ENCODE measurements at places on chromosomes 7 and 10.

DNA sequence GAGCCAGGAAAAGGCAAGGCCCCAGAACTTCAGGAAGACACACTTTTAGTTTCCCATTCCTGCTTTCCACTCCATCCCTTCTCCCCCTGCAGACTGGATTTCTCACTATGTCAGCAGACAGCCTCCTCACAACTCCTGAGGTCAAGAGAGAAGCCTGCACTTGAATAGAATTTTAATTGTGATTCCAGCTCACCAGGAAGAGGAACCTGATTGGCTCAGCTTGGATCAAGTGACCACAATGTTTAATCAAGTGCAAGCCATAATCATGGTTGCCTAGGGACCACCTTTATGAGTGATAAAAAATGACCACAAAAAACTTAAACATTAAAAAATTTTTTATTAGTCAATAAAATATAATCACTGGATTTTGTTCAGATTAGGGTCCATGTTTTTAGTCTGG is 244.7 kb upstream of the RHOBTB1 start:
- DNase-seq, result no peak

GRCh38 chr10:60271319-60272040 is 118.2 kb downstream of the ANK3 start:
- DNase-seq, result no peak

DNA sequence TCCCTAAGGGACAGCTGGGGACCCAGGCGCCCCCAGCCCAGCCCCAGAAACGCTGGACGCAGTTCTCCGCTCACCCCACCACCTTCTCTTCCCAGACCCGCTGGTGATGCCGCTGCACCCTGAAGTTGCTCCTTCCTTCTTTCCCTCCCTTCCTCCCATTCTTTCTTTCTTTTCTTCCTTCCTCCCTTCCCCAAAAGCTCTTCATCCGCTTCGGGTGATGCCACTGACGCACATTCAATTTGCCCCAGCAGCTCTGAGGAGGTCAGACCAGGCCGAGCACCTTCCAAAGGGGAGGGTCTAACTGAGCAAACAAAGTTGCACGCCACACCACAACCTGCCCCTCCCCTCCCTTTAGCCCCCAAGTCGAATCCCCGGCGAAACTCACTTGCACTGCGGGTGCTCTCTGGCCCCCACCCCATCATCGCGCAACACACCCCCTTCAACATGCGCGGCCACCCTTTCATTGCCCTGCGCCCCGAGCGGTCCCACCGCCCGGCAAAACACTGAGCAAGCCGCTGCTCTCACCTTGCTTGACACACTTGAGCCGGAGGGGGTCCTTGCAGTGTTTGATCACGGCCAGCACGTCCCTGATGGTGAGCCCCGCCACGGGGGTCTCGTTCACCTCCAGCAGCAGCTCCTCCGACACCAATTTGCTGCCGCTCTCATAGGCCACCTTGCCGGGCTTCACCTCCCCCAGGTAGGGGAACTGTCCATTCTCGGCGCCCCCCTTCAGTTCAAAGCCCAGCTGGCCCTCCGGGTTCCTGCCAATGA is 787 bp downstream of the MAGI2 start:
- no peak for DNase-seq

- no peak for DNase-seq
Observed at GRCh38 chr7:141666071-141666470, 35.9 kb downstream of the DENND11 start.

DNA sequence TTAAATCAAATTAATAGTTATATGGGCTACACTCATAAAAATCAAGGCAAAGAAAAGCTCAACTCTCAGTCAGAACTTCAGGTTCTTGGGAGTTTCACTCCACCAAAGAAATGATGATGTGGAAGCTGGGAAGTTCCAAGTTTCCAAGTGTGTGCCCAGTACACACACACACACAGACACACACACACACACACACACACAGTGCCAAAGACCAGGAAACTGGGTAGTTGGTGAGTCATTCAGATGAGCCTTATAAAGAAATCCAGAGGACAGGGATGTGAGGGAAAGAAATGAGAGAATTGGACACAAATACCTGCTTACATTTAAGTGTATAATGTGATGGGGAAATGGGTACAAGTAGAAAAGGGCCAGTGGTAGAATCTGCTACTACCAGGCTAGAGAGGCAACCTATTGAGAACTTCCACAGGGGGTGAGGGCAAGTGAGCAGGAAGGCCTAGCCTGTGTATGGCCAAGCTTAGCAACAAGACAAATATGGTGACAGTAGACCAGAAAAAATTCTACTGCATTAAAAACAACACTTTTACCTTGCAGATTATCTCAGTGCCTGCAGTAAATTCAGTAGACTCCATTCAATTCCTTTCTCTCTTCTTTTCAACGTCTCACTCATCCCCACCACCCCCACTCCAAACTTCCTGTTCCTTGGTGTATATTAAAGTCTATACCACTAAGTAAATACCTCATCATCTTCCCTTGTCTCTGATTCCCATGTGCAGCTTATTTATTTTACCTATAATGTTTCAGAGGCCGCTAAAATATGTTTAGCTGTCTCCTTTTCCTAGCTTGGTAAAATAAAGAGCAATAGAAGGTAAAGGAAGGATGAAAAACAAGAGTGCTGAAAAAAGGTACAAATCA is 95.0 kb downstream of the CABCOCO1 start:
- no peak for DNase-seq

- DNase-seq, result no peak
Observed at GRCh38 chr10:70771311-70772194, 13.6 kb downstream of the TBATA start.

GRCh38 chr7:93973134-93973533 is 31.0 kb downstream of the BET1 start:
- DNase-seq, result no peak

DNA sequence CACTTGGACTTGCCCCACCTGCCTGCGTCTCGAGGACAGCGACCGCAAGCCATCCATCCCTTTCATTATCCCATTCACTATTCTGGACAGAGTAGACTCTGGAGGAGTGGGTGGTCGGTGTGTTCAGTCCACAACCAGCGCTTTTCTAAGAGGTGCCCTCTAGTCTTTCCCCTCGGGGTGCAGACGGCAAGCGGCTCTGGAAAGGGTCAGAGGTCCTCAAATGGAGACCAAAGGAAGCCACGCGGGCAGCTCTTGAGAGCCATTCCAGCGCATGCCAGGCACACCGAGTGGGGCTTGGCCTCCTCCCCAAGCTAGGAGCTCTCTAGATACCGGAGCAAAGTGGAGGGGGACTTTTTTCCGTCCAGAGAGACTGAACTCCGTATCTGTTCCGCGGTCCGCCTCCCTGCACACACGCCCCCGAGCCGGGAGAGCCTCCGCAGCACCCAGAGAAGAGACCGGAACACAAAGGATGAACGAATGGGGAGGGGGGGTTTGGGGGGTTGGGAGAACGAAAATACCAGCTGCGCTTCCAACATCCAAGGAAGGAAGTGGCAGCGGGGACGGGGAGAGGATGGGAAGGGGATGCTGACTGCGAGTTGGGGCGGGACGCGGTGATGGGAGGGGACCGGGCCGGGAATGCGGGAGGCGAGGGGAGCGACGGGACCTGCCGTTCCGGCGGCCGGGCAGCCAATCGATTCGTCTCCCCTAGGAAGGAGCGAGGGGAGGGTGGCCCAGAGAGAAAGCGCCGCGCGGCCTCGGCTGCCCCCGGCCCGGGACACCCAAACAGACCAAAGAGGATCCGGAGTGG is 515 bp downstream of the GSDME start:
- DNase-seq, result no peak

DNA sequence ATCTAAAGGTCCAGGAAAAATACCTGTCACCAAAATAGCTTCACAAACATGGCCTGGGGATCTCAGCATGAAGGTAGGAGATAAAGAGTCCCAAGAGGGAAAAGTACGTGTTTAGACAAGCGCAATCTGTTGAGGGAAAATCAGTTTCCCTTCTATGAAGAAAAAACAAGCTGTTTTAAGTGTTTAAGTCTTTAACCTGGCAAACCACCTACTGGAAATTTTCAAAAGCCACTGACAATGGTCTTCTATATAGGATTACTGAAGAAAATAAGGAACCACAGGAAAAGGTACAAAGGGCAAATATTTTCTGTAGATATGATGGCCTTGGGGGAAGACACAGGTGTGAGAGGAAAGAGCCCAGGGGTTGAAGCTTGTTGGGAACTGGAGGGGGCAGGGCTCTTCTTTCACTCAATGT is 21.2 kb downstream of the ALDH18A1 start:
- DNase-seq, result no peak

DNA sequence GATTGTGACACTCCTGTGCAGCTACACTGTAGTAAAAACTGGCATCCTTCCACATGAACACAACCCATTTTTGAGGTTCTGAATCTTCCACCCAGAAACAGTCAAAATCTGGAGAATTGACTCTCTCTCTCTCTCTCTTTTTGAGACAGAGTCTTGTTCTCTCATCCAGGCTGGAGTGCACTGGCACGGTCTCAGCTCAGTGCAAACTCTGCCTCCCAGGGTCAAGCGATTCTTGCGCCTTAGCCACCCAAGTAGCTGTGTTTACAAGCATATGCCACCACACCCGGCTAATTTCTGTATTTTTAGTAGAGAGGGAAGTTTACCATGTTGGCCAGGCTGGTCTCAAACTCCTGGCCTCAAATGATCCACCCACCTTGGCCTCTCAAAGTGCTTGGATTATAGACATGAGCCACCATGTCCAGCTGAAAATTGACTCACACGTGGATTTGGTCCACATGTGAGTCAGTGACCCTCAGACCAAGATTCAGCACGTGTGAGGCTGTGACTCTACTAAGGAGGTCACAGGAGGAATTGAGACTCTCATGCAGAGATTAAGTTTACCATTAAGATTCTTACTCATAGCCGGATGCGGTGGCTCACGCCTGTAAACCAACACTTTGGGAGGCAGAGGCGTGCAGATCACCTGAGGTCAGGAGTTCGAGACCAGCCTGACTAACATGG is 12.1 kb upstream of the ZNF107 start:
- DNase-seq, result no peak

DNA sequence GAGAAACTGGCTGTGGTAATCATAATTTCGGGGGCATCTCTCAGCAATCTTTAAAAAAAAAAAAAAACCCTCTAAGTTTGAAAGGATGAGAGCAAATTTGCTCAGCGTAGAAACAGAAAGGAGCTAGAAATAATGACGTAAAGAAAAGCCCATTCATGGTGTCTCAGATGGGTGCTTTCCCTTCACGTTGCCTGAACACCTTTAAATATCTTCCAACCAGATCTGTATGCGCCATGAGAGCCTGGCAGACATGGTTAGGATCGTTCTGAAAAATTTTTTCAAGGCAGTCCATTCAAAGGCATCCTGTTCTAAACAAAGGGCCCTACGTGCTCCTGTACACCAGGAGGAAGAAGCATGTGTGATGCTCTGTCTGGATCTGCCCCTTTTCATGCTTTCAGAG is 141.2 kb upstream of the C1QL3 start:
- DNase-seq, result no peak

DNA sequence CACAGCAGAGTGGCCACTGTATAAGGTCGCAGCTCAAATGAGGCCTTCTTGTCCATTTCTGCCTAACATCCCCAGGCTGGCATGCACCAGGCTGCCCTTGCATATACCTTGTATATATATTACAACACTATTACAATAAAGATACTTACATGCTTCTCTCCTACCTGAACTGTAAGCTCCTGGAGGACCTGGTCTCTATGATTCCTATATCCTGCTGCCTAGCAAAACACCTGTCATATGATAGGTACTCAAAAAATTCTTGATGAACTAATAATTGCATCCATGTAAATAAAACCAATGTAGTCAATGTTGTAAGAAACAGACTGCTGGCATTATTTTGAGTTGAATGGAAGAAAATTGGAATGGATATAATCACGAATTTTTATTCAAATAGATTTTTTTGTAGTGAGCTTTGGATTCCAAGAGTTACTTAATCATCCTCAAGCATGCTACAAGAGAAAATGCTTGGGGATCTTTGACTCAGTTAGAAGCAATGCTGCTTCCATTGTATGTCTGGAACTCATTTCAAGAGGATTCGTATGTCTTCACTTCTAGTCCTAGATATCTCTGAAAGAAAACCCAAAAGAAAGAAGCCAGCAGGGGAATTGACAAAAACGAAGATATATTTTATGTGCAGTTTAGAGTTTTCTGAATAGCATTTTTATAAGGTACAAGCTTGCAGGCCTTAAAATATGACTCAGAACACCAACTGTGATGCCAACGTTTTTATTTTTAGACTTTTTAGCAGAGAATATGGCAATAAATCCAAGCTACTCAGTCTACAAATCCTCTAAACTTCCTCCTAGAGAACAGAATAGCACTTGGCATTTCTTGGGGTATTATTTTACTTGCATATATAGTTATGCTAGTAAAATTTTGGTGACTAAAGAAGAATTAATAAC is 53.1 kb downstream of the OSBPL3 start:
- no peak for DNase-seq

DNA sequence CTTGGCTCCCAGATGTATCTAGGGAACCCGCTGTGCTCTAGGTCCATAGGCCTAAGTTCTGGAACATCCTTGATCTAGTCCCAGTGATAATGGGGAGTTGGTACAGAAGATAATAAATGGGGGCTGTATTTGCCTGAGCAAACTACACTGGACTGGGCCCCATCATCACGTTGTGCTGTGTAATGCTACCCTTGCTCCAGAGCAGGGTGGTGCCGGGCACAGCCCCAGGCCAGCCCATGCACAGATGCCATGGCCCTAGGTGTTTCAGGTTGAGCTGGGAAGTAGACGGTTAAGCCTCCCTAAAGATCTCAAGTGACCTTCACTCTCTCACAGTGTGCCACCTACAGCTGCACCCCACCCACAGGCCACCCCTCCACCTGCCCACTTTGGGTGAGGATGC is 53.2 kb downstream of the STRA8 start:
- no peak for DNase-seq

GRCh38 chr10:123462246-123462645 is 203.9 kb upstream of the GPR26 start:
- no peak for DNase-seq

GRCh38 chr7:158740657-158741293 is 36.2 kb upstream of the NCAPG2 start:
- no peak for DNase-seq

GRCh38 chr10:71257319-71257997 is 45.1 kb downstream of the UNC5B start:
- DNase-seq, result no peak

Data from CD4-positive, alpha-beta T cell treated with Interleukin-15 for 4 hours (primary cell).